ENCODE measurements at places on chromosomes 13 and 19.

DNA sequence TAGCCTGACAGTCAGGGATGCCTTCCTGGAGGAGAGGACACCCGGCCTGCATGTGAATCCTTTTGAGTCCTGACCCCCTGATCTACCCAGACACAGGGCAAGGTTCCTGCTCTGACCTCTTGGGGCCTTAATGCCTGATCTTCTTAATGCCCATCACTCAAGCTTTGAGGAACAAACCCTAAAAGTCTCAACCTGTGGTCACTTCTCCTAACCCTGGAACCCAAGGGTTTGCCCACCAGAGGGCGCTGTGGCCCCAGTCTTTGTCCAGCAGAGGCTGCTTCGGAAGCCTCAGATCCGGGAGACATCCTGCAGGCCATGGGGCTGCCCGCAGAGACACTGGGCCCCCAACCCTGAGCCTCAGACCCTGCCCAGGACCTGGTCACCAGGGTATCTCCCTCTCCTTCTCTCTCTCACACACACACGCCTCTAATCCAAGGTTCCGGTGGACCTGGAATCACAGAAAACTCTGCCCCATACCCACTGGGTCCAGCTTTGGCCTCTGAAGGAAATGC, 9.8 kb upstream of the DPF1 start:
- peak; percentile 67 for DNase-seq

DNA sequence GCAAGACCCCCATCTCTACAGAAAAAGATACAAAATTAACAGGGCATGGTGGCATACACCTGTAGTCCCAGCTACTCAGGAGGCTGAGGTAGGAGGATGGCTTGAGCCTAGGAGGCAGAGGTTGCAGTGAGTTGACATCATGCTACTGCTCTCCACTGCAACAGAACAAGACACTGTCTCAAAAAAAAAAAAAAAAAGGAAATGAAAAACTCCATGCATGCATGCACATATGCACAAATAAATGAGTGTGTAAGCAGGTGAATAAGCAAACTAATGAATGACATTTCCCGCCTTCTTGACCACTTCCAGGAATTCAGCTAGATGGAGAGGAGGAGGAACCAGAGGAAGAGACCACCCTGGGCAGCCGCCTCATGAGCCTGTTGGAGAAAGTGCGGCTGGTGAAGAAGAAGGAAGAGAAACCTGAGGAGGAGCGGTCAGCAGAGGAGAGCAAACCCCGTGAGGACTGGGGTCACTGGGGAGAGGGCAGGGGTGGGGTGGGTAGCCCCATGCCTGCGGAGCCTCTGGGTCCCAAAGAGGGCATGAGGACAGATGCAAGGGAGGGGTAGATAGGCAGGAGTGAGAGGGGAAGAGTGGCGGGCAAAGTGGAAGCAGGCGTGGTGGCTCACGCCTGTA, 58.8 kb downstream of the RYR1 start:
- no peak for DNase-seq

GRCh38 chr13:95296326-95296925, 4.8 kb downstream of the ABCC4 start:
- DNase-seq, result no peak

DNA sequence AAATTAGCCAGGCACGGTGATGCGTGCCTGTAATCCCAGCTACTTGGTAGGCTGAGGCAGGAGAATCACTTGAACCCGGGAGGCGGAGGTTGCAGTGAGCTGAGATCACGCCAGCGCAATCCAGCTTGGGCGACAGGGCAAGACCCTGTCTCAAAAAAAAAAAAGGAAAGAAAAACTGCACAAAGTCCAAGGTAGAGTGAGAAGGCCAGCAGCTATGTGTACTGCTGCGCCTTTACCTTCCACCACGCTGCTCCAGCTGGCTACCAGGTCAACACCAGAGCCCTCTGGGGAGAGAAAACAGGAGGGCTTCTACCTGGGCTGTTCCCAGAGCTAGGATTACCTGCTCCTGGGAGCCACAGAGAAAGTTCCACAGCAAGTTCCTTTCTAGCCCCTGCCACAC, 3.2 kb downstream of the ELL start:
- DNase-seq, result no peak

DNA sequence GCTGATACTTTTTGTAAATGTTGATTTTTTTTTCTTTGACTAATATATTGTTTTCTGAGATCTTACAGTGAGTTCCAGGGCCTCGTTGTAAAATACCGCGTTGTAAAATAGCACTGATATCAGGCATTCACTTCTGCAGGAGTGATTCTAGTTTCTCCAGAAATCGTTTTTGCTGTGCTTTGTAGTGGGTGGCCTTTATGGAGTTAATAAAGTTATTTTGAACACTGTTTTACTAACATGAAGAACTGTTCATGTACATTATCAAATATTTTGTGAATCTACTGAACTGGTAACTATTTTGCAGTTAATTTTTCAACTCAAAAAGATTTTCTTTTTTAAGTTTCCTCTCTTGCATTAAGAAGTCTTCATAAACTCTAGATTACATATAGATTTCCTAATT, 985 bp upstream of the ZNF266 start:
- DNase-seq, result no peak

- no peak for DNase-seq
These were observed 170.8 kb upstream of the SOX1 start for GRCh38 chr13:111895896-111896821.

DNA sequence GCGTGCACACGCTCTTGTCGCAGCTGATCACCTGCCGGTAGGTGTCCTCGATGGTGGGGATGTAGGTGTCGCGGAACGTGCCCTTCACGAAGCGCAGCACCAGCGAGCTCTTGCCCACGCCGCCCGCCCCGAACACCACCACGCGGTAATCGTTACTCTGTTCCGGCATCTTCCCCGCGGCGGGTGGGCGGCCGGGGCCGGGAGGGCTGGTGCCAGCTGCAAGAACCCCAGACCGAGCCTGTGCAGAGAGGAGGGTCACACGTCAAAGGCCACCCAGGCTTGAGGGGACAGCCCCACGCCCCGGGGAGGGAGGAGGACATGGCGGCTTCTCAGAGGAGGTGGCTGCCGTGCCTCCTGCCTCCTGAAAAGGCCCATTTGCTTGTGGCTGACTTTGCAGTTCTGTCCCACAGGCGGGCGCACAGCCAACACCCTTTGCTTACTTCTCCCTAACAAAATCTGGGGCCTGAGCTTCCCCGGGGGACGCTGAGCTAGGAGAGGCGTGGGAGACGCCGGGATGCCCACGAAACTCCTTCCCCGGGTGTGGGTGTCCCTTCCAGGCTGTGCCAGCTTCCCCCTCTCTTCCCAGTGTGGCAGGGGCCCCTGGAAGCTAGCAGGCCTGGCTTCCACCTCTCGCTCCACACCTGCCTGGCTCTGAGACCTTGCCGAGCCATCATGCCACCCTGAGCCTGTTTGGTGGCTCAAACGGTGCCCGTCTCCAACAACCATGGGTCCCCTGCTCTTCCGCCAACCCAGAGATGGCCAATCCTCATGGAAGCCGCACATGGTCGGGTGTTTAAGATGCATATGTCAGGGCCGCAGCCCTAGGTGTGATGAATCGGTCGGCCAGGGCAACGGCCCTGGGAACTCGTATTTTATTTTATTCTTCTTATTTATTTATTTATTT, 3.3 kb downstream of the DIRAS1 start:
- DNase-seq, result no peak

- no peak for DNase-seq
These were observed 7.2 kb downstream of the PALM3 start for GRCh38 chr19:14054721-14055120.

- DNase-seq, result no peak
These were observed 51.5 kb upstream of the ZNF730 start for GRCh38 chr19:23065306-23065705.

DNA sequence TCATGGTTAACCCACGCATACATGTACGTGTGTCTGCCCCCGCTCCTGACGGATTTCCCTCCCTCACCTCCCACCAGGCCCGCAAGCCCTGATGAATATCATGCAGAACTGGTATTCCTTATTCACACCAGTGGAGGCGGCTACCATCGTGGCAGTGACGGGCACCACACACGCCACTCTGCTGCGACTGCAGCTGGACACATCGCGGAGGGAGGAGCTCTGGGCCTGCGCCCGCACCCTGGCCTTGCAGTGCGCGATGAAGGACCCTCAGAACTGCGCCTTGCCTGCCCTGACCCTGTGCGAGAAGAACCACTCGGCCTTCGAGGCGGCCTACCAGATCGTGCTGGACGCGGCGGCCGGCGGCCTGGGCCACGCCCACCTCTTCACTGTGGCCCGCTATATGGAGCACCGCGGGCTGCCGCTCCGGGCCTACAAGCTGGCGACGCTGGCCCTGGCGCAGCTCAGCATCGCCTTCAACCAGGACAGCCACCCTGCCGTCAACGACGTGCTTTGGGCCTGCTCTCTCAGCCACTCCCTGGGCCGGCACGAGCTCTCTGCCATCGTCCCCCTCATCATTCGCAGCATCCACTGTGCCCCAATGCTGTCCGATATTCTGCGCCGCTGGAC, 35.0 kb downstream of the ZSWIM4 start:
- DNase-seq, result no peak

GRCh38 chr13:59364641-59365085, 799.1 kb downstream of the DIAPH3 start:
- peak; percentile 76 for DNase-seq

DNA sequence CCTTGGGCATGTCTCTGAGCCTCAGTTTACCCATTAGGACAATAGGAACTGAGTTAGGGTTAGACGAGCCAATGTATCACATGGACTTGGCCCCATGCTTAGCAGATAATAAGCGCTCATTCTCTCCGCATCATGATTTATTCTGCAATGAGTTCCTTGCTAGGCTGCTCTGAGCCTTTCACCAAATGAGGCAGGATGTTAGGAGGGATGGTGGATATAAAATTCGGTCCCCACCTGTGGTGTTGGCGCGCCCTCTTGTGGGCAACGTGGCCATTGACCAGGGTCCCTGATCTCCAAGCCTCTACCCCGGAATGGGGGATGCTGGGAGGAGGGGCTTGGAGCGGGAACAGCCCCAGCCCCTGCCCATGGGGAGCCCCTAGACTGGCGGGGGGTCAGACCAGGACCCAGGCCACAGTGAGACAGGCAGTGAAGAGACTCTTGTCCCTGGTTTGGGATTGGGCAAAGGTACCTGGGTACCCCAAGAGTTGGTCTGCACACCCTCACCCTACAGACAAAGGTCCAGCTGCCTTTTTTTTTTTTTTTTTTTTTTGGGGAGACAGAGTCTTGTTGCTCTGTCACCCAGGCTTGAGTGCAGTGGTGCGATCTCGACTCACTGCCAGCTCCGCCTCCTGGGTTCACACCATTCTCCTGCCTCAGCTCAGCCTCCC, 43.9 kb downstream of the CERS4 start:
- peak; percentile 72 for DNase-seq

DNA sequence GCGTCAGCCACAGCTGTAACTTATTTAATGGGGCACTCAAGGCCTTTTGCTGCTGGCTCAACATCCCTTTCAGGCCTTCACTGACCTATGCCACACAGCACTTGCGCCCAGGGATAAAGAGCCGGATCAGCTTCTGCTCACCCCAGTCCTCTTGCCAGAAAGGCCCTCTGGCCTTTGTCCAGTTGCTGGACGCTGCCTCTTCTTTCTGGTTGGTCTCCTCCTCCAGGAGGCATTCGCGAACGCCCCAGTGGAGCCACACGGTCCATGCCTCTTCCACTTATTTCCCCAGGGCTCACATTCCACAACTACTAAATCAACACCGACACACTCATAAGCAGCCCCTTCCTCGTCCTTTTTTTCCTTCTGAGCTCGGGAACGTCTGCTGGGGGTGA, 3.7 kb upstream of the ZNF329 start:
- peak; percentile 29 for DNase-seq

- DNase-seq, result no peak
These were observed 629.9 kb downstream of the DIAPH3 start for GRCh38 chr13:59533561-59534555.

GRCh38 chr19:50406156-50406820, 12.4 kb upstream of the SPIB start:
- DNase-seq, result no peak

DNA sequence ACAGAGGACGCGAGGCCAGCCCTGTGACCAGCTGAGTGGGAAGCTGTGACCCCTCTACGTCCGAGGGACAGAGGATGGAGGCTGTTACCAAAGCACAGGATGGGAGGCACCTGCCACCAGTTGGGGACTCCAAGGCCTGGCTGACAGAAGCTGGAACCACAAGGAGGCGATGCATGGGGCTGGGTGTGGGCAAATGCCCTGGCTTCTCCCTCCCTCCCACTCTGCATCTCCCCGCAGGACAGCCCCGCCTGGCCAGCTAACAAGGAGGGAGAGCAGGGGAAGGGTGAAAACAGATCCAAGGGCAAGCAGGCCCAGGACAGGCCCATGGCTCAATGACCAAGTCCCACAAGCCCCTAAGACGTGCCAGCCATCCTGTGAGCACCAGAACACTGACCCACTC, 28.6 kb downstream of the AKT2 start:
- DNase-seq, result no peak

DNA sequence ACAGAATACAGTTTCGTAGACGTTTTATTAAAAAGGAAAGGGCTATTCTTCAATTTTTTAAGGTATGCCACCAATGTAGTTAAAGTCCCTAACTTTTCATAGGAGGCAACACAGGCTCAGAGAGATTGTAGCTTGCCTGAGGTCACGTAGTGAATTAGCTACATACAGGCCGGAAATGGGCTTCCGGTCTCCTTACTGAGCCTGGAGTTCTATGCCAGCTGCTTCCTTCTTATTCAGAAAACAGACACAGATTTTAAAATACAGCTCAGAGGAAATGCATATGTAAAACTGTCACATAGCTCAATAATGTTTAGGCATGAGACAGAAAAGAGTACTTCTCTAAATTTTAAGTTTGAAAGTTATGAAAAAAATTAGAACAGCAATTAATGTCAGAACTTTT, 85.4 kb upstream of the TUBA3C start:
- no peak for DNase-seq

- DNase-seq, result no peak
These were observed 16.0 kb downstream of the ILF3 start for GRCh38 chr19:10670182-10670581.

DNA sequence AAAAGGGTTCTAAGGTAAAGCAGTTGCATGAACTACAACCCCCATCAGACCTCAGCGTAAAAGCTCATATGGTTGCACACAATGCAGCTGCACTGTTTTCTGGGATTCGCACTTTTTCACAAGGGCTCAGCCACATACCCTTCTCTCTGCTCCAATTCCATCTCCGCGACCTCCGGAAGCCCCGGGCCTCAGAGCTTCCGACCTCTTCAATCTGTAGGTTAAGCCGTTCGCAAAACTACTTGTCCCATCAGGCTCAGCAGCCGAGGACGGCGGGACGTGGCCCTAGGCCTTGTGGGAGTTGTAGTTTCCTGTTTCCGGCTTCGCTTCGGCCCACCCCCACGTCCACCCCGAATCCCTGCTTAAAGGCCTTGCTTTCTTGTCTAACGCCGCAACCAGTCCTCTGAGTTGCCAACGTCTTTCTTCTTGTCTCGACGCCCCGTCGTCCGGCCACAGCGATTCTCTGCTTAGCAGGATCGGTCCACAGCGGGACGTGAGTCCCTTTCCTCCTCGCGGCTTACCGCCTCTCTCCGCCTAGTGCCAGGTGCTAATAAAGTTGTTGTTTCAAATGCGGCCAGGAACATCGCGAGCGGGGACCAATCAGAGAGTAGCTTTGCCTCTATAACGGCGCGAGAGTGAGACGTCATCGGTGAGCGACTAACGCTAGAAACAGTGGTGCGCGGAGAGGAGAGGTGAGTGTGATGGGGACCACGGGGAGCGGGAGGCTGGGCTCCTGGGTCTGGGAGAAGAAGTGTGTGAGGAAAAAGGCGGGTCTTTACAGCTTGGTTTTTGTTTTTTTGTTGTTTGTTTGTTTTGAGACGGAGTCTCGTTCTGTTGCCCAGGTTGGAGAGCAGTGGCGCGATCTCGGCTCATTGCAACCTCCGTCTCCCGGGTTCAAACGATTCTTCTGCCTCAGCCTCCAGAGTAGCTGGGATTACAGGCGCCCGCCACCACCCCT, at the start of the genes PRPF31 and TFPT:
TSS of gene PRPF31 (plus strand) at position 646 of the 955 bp plus-strand sequence. CDS start 2,525 bp downstream, outside the sequence.
TSS of gene TFPT (minus strand) at position 549 of the 955 bp plus-strand sequence. CDS start at position 161, 388 bp downstream.
- DNase-seq, result peak; percentile 99

All from brain (organoid and tissue), 16 donors.